ENCODE measurements at places on chromosomes 2 and 18.

GRCh38 chr2:186181625-186182024, 304.4 kb upstream of the ZC3H15 start:
- DNase-seq, result no peak

DNA sequence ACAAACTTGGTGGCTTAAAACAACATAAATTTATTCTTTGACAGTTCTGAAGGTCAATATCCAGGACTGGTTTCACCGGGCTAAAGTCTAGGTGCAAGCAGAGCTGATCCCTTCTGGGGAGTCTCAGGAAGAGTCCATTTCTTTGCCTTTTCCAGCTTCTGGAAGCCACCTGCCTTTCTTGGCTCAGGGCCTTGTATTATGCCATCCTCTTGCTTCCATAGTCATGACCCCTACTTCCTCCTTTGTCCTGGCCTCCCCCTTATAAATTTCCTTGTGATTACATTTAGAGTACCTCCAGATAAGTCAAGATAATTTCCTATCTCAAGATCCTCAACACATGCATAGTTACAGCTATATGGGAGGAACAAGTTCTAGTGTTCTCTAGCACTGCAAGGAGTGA, 1089.5 kb downstream of the LRP1B start:
- DNase-seq, result no peak

DNA sequence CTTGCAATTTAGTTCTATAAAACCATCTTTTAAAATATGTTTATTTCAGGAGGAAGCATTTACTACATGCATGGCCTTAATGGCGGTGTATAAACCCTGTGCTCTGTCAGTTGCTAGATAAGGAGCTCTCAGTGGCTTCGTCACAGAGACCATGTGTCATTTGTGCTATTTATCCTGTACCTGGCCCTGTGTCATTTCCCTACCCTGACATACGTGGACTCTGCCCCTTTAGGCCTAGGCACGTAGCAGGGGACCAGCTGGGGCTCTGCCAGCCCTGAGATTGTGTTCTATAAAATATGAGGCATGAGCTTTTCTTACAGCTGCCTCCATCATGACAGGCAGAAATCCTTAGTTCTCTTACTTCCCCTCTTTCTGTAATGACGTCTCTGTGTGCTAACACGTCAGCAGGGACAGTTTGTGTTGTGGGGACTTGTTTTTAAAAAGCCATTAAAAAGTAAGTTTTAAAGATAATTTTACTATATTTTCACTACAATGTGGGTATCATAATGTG, 88.0 kb downstream of the ITGB1BP1 start:
- DNase-seq, result no peak

DNA sequence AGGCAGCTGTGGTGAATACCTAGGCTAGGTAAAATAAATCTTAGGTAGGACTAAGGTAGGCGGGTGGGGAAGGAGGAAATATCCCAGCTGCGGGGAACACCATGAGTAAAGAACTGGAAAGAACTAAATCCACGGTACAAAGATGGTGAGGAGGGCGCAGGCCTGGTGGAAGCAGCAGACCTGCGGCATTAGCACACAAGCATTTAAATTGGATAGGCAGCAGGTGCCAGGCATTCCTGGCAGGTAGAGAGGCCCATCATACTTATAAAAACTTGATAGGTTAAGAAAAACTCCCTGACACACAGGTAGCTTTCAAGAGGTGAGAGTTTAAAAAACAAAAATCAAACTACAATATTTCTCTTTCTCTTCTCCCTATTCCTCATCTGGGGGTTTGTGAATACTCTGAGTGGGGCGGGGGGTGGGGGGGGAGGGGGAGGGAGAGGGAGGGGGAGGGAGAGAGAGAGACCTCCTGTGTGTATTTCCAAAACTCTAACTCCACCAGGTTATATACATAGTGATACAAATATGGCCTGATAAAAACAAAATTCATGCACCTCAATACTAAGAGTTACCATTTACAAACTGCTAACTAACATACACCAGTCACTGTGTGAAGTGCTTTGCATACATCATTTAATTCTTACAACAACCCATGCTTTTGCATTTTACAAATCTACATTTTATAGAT, 13.5 kb downstream of the AAK1 start:
- DNase-seq, result no peak

DNA sequence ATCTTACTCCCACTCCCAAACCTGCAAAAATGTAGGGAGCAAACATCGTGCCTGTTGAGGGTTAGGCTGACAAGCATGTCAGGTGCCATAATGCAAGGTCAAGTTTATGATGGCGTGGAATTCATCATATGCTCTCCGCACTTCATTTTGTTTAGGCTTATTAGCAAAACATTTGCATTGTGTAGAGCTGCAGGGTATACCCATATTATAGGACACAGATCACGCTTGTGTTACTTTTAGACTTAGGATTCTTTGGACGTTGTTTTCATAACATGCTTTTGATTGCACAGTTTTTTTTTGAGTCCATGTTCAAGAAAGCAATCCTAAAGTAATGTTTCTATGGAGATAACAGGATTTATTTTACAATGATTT, 22.9 kb downstream of the MBP start:
- no peak for DNase-seq

DNA sequence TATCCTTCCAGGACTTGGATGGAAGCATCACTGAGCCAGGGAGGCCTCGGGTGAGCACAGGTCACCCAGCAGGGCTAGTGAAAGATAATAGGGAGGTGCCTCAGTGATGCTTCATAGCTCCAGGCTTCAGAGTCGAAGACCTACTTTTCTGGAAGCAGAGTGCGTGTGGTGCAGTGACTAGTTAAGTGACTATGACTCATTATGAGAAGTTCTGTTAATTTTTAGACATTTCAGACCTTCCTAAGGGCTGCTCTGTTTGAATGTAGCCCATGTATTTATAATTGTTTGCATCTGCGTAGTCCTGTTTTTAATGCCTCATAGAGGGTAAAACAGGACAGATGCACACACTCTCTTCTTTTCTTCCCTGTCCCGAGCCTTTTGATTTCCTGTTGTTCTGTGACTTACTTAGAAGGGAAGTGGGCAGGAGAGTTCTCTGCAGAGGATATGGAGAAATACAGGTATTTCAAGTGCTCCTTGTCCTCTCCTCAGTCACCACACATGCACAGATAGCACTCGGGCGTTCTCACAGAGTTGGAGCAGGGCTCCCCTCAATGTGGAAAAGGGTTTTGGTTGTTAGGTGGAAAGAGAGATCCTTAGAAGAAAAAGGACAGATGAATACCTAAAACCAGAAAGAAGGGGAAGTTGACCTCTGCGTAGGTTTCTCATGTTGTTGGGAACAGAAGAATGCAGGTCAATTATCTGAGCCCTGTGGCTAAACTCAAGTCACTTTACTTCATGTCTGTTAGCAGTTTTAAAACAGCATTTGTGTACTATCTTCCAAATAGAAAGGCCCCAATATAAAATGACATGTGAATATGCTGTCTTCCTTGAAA, 34.7 kb downstream of the RALB start:
- DNase-seq, result no peak

- DNase-seq, result no peak
These were observed 1607.3 kb upstream of the CELF4 start for GRCh38 chr18:39172695-39173421.

DNA sequence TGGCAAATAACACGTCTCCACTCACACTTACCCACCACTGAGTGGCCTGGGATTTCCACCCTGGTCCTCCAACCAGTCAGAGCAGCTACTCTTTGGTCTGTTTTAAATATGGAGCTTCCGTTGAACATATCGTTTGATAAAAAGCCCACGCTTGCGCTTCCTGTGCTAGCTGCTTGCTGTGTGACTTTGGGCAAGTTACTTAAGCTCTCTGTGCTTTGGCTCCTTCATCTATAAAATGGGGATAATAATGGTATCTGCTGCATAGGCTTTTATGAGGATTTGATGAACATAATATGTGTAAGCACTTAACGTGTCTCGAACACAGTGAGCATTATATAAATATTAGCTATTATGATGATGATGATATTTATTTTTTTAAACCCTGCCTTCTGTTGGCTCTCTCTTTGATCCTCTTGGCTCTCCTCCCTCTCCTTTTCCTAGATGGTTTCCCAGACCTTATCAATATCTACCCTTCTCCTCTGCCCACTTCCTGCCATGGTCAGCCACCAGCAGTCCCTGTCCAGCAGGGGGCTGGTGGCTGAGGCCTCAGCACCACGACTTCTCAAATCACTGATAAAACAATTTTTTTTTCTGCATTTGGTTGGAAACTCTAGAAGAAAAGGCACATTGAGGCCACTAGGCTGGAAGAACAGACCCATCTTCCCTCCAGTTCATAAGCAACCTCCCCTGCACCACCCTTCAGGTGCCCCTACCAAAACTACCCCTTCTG, 191.9 kb downstream of the LOXHD1 start:
- DNase-seq, result no peak

DNA sequence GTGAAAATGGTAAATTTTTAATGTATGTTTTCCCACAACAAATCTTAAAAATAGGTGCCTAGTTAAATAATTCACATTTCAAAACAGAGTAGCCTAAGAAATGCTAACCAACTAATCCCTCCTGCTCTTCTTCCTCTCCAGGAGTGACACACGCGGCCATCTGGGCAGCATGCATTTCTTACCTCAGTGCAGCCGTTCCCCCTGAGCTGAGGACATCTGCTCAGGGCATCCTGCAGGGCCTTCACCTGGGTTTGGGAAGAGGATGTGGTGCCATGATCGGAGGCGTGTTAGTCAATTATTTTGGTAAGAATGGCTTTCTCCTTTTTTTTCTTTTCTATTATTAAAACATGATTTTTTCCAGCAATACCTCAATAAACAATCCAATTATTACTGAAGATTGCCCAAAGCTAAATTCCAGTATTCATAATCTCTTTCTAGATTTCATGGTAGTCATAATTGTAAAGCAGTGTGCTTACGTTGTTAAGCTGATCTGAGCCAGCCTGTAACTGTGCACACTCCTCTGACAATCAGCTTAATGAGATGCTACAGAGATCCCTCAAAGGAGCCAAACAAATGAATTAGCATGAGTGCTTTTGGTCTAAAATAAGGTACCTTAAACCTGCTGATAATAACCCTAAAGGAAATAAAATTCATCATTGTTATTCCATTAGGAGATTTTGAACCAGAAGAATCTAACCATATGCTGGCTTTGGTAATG, 45.8 kb downstream of the NEMP2 start:
- no peak for DNase-seq

GRCh38 chr18:3059272-3059671, 46.3 kb upstream of the LPIN2 start:
- no peak for DNase-seq

GRCh38 chr18:48949606-48950535, 894 bp downstream of the SMAD7 start:
- no peak for DNase-seq

GRCh38 chr18:5543773-5544389, at the start of gene EPB41L3:
Gene EPB41L3, minus strand, starts transcription at chr18:5543997. Its CDS starts 54,814 bp downstream, at chr18:5489183.
- no peak for DNase-seq

- no peak for DNase-seq
These were observed 23.4 kb downstream of the MROH2A start for GRCh38 chr2:233801357-233802131.

- no peak for DNase-seq
These were observed 1.0 kb upstream of the MAP4K4 start for GRCh38 chr2:101696272-101697123.

GRCh38 chr18:31380912-31381311, 4.3 kb downstream of the DSG4 start:
- no peak for DNase-seq

- DNase-seq, result no peak
These were observed 133.5 kb downstream of the GLI2 start for GRCh38 chr2:120869036-120869729.

DNA sequence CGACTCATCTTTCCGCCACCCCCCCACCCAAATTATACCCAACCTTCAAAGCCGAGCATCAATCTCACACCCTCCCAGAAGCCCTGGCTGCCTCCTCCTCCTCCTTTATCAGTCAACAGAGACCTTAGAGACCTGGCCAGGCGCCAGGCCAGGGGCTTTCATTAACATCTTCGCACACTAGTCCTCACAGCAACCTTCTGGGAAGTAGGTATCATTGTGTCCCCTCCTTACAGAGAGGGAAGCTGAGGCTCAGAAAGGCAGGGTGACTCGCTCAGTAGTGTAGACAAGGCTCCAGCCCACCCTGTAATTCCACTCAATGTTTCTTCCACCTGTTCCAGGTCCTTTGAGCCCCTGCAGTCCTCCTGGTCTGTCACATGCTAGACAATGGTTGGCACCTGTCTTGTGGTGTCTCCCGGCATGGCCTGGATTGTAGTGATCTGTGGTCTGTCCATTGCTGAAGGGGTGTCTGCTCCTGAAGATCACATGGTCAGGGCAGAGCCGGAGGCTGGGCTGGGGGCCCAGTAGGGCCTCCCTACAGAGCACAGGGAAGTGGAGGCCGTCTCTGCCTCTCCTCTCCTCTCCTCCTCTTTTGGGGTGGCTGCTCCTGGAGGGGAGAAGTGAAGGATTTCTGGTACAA, 36.0 kb downstream of the KLHL29 start:
- DNase-seq, result no peak

DNA sequence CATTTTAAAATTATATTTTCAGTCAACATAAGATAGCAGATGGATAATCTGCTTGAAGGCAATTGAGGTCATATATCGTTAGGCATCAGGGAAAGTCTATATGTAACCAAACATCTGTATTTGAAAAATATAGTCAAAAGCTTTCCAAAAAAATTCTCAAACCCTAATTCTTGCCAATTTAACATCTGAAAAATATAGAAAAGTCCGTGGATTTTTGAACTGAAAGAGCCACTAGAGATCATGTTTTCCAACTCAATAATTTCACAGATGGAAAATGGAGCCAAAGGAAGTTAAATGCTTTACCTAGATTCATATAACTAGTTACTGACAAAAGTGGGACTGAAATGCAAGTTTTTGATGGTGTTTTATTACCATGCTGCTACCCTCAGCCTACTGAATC, 185.1 kb upstream of the ZNF804A start:
- no peak for DNase-seq

GRCh38 chr2:105519516-105519915, 120.7 kb upstream of the FHL2 start:
- DNase-seq, result no peak

GRCh38 chr2:99636144-99637034, 146.6 kb upstream of the REV1 start:
- no peak for DNase-seq

GRCh38 chr2:238706673-238707072, 141.2 kb upstream of the TWIST2 start:
- no peak for DNase-seq

DNA sequence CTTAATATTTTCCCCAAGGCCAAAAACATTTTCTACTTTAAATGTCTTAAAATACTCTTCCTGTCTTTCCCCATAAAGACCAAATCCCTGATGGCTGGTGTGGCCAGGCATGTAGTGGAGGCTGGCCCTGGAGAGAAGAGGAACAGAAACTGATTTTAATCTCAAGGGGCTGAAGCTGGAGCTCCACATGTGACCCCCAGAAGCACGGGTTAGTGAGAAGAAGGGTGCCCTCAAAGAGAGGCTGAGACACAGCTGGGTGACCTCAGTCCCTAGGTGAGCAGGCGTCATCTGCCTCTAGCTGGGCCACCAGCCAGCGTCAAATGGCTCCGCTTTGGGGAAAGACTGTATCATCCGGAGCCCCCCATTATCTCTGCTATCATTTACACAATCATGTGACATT, 19.3 kb upstream of the TMEM18 start:
- no peak for DNase-seq

GRCh38 chr2:171267855-171268629, 107.3 kb upstream of the TLK1 start:
- DNase-seq, result no peak

- no peak for DNase-seq
These were observed 46.0 kb downstream of the CAVIN2 start for GRCh38 chr2:191800874-191801273.

GRCh38 chr18:73462092-73462491, 594.3 kb upstream of the NETO1 start:
- no peak for DNase-seq

- DNase-seq, result no peak
These were observed 75.2 kb downstream of the KLHL29 start for GRCh38 chr2:23460228-23460627.

GRCh38 chr2:45497355-45497754, 113.7 kb downstream of the SRBD1 start:
- DNase-seq, result no peak

All from effector CD8-positive, alpha-beta T cell (primary cell).